Endothelial cell (in vitro differentiated cells): ENCODE measurements at places on chromosomes 2 and 18. TPM values are rescaled to one million over a fixed set of nuclear protein-coding genes. Genes with fewer than 3 reads are reported as not detected.

The DPP10 gene
- total RNA-seq: 3.3 TPM

The VAMP8 gene
- total RNA-seq: 225 TPM

DNA sequence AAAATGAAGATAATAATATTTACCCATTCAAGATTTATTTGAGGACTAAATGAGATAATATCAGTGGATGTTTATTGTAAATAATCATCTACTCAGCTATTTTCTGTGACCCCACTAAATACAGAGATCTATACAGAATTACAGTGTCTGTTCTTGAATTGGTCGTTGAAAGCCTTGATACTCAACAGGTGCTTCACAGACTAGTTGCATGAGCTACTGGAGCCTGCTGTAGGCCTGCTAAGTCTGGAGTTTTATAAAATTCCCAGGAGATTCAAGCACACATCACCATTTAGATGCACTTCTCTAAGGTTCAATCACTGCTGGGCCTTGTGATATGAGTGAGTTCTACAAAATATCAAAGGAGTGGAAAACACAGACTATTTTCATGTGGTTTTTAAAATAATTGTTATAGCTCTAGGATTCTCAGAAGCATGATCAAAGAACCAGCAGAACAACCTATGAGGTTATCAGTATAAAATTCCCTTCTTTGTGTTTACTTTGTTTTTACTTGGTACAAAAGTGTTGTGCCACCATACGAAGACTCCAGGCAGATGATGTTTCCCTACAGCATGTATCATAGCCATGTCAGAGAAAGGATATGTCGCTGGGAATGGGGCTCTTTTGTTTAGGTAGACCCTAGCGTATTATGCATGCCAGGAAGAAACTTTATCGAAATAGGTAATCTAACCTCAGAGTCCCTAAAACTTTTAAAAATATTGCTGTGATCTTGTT is 7.1 kb downstream of the SULT1C4 start:
- DNase-seq: no peak
- no peak overlapping the region for H3K4me3 ChIP-seq
- H3K27me3 ChIP-seq: peaks cover 1% of the 10 kb centered on the region
- H3K27ac ChIP-seq: no peak overlapping the region
- peaks cover 27% of the 10 kb centered on the region for H3K4me1 ChIP-seq

DNA sequence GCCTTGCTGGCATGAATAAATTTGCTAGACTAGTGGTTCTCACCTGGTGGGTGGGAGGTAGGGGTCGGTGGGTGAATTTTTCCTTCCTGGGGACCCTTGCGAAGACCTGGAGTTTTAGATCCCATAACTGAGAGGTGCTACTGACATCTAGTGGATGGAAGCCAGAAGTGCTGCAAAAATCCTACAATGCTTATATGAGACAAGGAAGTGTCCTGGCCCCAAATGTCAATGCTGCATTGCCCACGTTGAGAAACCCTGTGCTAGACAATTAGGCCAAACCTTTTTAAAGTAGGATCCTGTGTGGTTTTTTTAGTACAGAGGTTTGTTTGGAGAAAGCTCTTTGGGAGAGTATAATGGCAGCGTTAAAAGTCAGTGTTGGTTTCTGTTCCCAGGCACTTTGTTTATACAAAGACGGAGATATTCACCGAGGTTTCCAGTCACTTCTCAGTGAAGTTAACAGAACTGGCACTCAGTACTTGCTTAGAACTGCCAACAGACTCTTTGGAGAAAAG is 9.6 kb downstream of the SERPINB8 start:
- H3K27ac ChIP-seq: no peak overlapping the region
- H3K36me3 ChIP-seq: no peaks in the 10 kb centered on the region
- DNase-seq: peak; percentile 49
- H3K27me3 ChIP-seq: peaks cover 4% of the 10 kb centered on the region

DNA sequence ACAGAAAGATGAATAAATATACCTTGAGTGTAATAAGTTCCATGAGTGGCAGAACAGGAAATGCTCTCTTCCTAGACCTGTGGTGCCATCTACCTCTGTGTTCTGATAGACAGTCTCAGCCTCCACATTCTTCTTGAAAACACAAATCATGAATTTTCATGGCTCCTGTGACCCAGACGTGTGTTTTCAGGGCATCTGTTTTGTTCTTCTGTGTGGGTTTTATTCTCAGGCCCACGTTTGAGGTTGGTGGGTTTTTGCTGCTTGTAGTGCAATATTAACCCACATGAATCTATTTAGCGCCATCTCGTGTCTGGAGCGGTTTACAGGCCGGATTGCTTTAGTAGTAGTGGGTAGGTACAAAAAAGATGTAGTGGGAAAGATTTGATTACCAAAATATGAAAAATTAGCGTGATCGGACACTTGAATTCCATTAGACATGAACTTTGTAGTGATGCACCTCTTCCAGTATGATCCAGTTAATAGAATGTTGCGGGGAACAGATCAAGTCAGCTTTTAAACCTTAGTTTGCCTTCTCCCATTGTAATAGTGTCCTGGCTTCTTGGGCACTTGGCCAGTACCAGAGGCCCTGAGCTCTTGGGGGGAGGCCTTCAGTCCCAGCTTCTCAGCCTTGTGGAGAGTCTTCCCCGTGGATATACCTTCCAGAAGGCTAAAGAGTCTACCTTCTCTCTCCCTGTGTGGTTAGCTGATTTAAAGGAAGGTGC is 256.5 kb downstream of the TPGS2 start:
- no peaks in the 10 kb centered on the region for H3K27me3 ChIP-seq
- H3K4me3 ChIP-seq: no peak overlapping the region
- no peak overlapping the region for H3K27ac ChIP-seq
- peak; percentile 44 for DNase-seq
- no peaks in the 10 kb centered on the region for H3K36me3 ChIP-seq
- peaks cover 4% of the 10 kb centered on the region for H3K4me1 ChIP-seq

- no peaks in the 10 kb centered on the region for H3K27me3 ChIP-seq
- no peak overlapping the region for H3K4me3 ChIP-seq
- DNase-seq: no peak
- H3K4me1 ChIP-seq: peaks cover 7% of the 10 kb centered on the region
- H3K27ac ChIP-seq: no peak overlapping the region
- no peaks in the 10 kb centered on the region for H3K36me3 ChIP-seq
These were observed 87.5 kb downstream of the TMEM131 start for GRCh38 chr2:97908208-97908676.

GRCh38 chr2:77521548-77521891 is 656 bp downstream of the LRRTM4 start:
- no peaks in the 10 kb centered on the region for H3K36me3 ChIP-seq
- H3K27me3 ChIP-seq: no peaks in the 10 kb centered on the region
- H3K27ac ChIP-seq: no peak overlapping the region
- no peak overlapping the region for H3K4me3 ChIP-seq
- H3K4me1 ChIP-seq: peaks cover 13% of the 10 kb centered on the region
- DNase-seq: no peak

DNA sequence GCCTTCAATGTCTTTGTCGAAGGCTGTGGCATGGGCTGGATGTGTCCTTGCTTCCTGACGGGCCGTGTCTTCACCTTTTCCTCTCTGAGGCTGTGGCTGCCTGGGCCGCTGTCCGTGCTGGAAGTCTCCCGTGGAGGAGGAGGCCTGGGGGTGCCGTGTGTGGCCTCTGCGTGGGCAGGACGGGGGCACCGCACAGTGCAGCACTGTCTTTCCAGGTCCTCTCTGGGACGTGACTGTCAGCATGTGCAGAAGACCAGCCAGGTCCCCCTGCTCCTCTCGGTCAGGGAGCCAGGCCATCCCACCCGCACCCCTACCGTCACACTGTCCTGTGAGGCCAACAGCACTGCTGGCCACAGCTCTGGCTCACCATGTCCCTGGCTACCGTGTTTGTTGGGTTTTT is 64.4 kb upstream of the ZNF236 start:
- DNase-seq: no peak
- no peak overlapping the region for H3K27ac ChIP-seq
- H3K4me1 ChIP-seq: peaks cover 14% of the 10 kb centered on the region
- no peaks in the 10 kb centered on the region for H3K36me3 ChIP-seq

DNA sequence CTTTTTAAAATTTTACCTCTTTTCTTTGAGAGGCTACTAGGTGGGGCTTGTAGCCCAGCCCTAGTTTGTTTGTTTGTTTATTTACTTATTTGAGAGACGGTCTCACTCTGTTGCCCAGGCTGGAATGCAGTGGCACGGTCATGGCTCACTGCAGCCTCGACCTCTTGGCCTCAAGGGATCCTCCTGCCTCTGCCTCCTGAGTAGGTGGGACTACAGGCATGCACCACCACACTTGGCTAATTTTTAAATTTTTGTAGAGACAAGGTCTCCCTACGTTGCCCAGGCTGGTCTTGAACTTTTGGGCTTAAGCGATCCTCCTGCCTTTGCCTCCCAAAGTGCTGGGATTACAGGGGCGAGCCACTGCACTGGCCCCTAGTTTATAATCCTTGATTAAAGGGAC is 35.0 kb downstream of the ERLEC1 start:
- H3K27me3 ChIP-seq: no peaks in the 10 kb centered on the region
- H3K4me3 ChIP-seq: no peak overlapping the region
- no peak for DNase-seq
- no peaks in the 10 kb centered on the region for H3K4me1 ChIP-seq
- H3K36me3 ChIP-seq: peaks cover 7% of the 10 kb centered on the region

DNA sequence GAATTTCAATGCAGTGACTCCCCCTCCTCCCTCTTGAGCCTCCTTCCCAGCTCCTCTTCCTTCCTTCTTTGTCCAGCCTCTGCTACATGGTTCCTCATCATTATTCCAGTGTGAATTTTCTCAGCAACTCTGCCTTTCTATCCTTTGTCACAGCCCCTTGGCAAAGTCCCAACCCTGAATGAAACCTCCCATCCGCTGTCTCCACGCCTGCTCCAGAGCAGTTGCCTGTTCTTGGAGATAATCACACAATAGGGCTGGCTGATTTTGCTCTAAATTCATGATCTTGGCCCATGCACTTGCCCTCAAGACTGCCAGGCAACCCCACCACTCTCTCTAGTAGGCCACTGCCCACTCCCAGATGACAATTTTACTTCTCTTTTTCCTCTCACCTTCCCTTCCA is 61.4 kb downstream of the BCL2L11 start:
- DNase-seq: no peak
- H3K36me3 ChIP-seq: no peaks in the 10 kb centered on the region
- no peaks in the 10 kb centered on the region for H3K27me3 ChIP-seq
- H3K27ac ChIP-seq: no peak overlapping the region
- H3K4me3 ChIP-seq: no peak overlapping the region
